ENCODE measurements at places on chromosomes 1 and 21.

GRCh38 chr1:187300081-187300480 lies 471.3 kb downstream of the PLA2G4A start:
- no peak for DNase-seq

DNA sequence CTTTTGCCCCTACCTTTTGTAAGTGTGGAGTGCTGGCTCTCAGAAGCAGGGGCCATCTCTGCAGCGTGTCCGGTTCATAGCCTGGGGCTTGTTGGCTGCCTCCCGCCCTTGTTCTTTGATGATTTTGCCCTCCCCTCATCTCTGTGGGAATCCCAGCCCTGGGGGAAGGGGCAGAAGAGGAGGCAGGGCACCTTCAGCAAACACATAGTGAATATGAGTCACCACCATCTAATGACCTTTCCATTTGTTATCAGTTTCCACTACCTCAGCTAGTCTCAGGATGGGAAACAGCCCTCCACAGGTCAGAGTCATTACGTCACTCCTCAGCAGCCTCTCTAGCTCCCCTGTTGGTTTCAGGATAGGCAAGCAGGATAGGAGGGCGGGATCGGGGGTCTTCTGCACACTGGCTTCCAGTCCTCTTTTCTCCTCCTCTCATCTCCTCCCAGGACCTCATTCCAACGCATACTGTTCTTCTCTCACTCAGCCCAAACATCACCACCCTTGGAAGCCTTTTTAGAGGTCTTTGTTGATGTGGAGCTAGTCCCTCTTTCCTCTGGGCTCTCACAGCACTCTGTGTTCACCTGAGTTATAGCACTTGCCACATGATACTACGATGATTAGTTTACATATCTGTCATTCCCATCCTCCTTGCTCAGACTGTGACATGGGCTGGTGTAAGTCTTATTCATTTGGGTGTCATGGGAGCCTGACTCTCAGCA lies 15.8 kb downstream of the GADD45A start:
- no peak for DNase-seq

DNA sequence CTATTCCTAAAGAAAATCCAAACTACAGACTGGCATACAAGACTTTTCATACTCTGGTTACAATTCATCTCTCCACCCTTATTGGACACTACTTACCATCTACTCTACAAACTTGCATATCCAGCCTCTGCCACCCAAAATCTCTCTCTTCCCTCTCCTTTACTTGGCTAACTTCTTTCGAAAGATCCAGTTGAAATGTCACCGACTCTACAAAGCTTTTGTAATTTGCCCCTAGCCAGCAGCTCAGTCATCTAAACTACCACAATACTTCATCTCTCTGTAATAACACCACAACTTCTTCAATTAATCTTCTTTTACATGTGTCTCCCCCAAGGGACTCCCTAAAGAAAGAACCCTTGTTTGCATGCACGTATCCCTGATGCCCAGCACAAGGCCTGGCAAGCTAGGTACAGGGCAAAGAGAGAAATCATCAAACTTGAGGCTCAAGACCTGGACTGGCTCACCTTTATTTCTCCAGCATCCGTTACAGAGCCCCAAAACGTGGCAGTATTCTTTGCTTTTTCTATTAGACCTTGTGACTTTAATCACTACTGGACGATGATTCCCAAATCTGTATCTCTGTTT lies 2.7 kb downstream of the ZBTB21 start:
- no peak for DNase-seq

GRCh38 chr1:64546013-64546412 lies 76.1 kb downstream of the CACHD1 start:
- no peak for DNase-seq

GRCh38 chr1:28887835-28888682 lies 26.3 kb upstream of the EPB41 start:
- no peak for DNase-seq

GRCh38 chr1:21631944-21632887 lies 36.9 kb downstream of the RAP1GAP start:
- DNase-seq = no peak

- peak; percentile 38 for DNase-seq
Measured at GRCh38 chr21:36104317-36105300, 30.3 kb upstream of the CBR3 start.

DNA sequence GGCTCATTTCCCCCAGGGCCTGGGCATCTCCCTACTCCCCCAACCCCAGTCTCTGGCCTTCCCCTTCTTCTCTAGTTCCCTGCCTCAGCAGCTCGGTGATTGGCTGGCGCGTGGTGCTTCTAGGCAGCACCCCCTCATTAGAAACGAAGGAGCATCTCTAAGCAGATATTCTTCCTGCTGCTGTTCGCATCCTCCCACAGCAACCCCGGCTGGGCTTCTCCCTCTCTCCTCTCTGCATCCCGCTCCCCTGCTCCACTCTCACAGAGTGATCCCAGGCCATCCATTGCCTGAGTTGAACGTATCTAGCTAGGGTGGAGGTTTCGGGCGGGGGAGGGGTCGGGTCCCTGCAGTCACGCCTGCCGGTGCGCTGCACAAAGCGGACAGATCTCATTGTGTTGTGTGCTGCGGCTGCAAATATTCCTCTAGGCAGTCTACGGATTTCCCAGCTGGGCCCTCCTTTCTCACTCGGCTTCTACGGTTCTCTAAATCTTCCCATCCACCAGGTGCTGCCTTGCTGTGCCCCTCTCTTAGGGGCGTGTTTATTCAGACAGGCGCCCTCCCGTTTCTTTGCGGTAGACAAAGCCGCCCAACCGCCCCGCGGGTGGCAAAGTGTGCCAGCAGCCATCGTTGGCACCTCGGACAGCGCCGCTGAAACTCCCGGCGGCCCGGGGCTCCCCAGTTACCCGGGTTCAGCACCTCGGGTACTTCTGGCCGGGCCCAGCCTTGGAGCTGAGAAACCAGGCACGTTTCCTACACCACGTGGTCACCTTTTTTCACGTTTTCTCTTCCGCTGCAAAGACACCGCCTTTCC lies 2.2 kb downstream of the CACNA1E start:
- peak; percentile 6 for DNase-seq

- no peak for DNase-seq
Measured at GRCh38 chr1:36339215-36339614, 15.8 kb upstream of the EVA1B start.

GRCh38 chr1:78234496-78234895 lies 188.7 kb downstream of the GIPC2 start:
- no peak for DNase-seq

GRCh38 chr1:67485046-67485811 lies 55.0 kb upstream of the SERBP1 start:
- DNase-seq = no peak

DNA sequence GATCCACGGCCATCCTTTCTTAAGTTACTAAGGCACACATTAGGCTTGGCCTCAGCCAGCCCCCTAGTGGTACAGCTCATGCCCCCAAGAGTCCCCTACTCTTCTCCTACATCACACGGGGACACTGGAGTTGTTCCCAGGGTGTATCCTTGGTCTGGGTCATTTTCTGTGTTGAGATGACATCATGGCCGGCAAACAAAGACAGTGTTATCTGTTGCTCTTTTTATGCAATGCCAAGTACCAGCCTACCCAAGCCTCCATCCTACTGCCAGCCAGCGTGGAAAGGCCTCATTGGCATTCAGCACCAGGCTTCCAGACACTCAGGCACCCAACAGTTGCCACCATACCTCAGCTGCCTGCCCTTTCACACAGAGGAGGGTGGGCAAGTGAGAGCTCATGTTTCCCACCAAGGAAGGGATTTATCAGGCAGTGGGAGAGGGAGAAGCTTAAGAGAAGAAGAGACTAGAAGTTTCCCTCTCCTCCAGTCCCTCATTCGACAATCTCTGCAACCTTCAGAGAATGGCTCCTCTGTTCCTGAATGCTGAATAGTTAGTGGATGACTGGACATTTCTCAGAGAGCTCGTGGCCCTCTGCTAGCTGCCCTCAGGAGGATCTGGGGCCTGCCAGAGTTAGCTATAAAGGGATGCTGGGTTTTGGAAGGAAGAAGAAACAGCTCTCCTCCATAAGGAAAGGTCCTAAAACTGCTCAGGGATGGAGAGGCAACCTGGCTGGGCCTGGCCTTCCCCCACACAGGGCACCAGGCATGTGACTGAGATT lies 17.7 kb downstream of the CBR1 start:
- DNase-seq = no peak

DNA sequence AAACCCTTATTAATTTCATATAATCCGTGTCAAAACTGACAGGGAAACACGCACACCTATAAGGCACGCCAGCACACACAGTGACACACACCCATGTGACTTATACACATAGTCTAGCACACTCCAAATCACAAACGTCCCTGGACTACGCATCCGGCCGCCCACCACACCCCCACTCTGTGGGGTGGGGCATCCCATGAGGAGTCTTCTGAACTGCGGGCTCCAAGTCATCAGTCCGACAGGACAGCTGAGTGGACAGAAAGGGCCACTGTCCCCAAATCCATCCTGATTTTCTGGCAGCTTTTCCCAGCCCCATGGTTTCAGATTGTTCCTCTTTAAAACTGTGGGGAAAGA lies 829 bp downstream of the PEA15 start:
- peak; percentile 32 for DNase-seq

DNA sequence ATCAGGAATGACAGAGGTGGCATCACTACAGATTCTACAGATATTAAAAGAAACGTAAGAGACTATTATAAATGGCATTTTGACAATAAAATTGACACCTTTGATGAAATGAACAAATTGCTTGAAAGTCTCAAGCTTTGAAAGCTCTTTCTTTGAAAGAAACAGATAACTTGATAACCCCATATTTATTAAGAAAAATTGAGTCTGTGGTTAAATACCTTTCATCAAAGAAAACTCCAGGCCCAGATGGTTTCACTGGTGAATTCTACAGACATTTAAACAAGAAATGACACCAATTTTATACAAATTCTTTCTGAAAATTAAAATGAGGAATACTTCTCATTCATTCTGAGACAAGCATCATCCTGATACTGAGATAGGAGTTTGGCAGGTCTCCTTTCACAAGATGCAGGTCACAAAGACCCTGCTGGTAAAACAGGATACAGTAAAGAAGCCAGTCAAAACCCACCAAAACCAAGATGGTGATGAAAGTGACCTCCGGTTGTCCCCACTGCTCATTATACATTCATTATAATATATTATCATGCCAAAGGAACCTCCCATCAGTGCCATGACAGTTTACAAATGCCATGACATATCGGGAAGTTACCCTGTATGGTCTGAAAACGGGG lies 210.9 kb downstream of the AKT3 start:
- DNase-seq = no peak

GRCh38 chr21:29190923-29191331 lies 60.5 kb downstream of the MAP3K7CL start:
- no peak for DNase-seq

DNA sequence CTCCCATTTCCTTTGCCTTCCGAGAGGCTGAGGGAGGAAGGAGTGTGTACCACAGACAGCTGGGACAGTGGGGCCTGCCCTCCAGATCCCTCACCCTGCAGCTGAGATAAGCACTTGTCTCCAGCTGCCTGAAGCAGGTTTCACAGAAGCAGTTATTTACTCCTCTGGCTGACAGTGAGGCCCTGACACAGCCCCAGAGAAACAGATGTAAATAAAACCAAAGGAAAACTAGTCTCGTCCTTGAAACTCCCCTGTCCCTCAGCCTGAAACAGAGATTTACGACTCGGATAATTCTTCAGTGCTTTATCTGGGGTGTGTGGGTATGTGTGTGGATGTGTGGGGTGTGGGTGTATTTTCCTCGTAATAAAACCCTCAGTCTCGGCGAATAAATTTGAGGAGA lies 181.1 kb downstream of the IGSF21 start:
- DNase-seq = no peak

GRCh38 chr1:78892260-78892840 lies 114.2 kb downstream of the ADGRL4 start:
- no peak for DNase-seq

- no peak for DNase-seq
Measured at GRCh38 chr1:227749916-227750710, 14.9 kb downstream of the SNAP47 start.

DNA sequence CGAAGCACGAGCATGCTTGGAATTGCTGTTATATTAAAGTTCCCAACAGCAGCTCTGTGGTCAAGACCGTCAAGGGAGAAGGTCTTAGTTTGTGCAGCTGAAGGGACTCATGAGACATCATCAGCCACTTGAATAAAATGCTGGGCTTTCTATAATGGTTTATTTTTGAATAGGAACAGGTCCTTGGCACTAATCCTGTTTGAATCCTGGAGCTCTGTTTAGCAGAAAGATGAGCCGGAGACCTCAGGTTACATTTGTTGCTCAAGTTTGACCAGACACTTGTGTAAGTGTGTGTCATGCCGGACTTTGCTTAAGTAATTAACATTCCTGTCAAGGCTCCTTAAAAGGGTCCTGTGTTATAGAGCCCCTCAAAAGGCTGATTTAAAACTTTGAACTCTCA lies 186.5 kb downstream of the ROR1 start:
- DNase-seq = no peak

GRCh38 chr21:33688353-33688752 lies 46.1 kb downstream of the ITSN1 start:
- no peak for DNase-seq

GRCh38 chr21:23452384-23453083 lies 2154.7 kb downstream of the MRPL39 start:
- no peak for DNase-seq

DNA sequence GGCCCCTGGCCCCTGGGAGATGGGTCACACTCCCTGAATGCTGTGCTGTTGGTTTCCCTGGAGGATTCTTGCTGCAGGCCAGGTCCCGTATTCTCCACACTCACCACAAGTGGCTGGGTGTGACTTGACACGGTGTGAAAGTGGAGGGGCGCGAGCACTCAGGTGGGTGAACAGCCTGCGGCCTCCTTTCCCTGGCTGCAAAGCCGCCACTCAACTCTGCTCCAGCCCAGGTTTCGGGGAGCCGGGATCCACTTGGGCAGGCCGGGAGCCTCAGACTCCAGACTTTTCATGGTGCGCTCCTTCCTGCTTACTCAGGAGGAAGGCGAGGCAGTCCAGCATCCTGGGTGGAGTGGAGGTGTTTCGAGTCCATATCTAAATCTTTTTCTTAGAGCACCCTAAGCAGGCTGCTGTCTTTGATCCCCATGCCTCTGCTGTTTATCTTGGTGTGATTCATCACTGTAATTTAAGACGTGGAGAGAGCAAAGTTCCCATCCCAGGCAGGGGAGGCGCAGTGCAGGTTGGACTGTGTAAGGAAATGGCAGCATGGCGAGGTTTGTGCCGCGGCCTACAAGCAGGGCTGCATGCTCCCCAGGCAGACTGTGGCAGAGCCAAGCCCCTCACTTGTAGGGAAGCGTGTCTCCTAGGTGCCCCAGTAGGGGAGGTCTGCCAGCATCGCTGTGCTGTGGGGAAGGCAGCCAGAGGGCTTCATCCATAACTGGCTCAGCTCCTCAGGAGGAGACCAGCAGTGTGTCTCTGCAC lies 29.6 kb downstream of the VANGL1 start:
- DNase-seq = no peak

DNA sequence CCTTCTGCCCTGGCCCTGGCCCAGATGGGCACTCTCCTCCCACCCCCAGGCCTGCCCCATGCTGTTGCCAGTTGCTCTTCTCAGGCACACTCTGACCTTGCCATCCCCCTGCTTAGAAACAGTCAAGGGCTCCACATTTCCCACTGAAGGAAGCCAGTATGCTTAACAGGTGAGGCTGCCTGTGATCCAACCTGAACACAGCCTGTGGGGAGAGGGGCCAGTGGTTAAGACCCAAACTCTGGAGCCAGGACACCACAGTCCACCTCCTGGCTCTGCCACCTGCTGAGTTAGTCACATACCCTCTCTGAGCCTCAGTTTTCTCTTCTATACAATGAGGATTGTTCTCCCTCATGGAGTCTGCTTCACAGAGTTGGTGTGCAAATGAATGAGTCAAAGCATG lies 526.9 kb downstream of the MATN1 start:
- no peak for DNase-seq
